ENCODE measurements at places on chromosomes 16 and 17.

DNA sequence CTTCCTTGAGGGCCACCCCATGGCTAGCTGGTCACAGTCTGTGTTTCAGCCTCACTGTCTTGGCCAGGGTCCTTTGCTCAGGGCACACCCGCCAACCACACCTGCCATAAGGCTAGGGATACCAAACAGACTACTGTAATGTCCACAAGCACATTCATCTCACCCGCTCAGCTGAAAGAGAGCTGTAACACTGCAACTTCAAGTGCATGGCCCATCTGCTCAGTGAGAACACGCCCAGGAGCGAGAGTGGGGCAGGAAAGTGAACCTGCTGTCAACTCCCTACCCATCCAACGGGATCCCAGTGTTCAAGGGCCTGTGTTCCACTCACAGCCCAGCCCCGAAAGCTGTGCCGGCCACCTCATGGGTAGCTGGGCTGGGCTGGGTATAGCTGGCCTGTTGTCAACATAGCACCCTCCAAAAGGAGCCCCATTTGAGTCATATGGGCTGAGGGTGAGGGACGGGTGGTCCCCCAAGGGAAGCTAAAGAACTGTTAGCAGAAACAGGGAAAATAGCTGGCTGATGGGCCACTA is 55.7 kb downstream of the SCNN1B start:
- DNase-seq, result no peak

GRCh38 chr16:28279006-28279405 is 13.3 kb upstream of the SBK1 start:
- DNase-seq, result no peak

- DNase-seq, result no peak
These were observed 230.6 kb downstream of the FOXL1 start for GRCh38 chr16:86808863-86809444.

- DNase-seq, result no peak
These were observed 19.6 kb downstream of the TMC6 start for GRCh38 chr17:78108726-78109488.

All from H54 (cell line).